GM12878 (cell line): ENCODE measurements at places on chromosomes 11 and 22. TPM values are rescaled to one million over a fixed set of nuclear protein-coding genes. Genes with fewer than 3 reads are reported as not detected.

Gene PKDREJ
- total RNA-seq: not detected in 2 replicates

Gene MFRP
- total RNA-seq: not detected in 2 replicates

Gene PHOX2A
- not detected in 2 replicates for total RNA-seq

Gene LRRC4C
- total RNA-seq: not detected in 2 replicates

- DNase-seq: no peak
- no peaks in the 10 kb centered on the region for H3K27me3 ChIP-seq
- H3K36me3 ChIP-seq: no peaks in the 10 kb centered on the region
- no peak overlapping the region for H3K27ac ChIP-seq
- no peak overlapping the region for H3K4me3 ChIP-seq
- H3K4me1 ChIP-seq: no peaks in the 10 kb centered on the region
Observed at GRCh38 chr11:129063118-129063517, 120.4 kb upstream of the TP53AIP1 start.

DNA sequence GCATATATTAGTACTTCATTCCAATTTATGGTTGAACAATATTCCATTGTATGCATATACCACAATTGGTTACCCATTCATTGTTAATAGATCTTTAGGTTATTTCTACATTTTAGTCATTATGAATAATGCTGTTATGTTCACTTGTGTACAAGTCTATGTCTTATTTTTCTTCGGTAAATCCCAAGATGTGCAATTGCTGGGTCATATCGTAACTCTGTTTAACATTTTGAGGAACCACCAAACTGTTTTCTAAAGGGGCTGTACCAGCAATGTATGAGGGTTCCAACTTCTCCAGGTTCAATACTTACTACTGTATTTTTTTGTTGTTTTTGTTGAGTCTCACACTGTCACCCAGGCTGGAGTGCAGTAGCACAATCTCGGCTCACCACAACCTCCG, 33.1 kb downstream of the NUP98 start:
- no peaks in the 10 kb centered on the region for H3K27me3 ChIP-seq
- H3K4me3 ChIP-seq: no peak overlapping the region
- H3K36me3 ChIP-seq: peaks cover 7% of the 10 kb centered on the region
- DNase-seq: no peak
- no peaks in the 10 kb centered on the region for H3K4me1 ChIP-seq
- H3K27ac ChIP-seq: no peak overlapping the region

DNA sequence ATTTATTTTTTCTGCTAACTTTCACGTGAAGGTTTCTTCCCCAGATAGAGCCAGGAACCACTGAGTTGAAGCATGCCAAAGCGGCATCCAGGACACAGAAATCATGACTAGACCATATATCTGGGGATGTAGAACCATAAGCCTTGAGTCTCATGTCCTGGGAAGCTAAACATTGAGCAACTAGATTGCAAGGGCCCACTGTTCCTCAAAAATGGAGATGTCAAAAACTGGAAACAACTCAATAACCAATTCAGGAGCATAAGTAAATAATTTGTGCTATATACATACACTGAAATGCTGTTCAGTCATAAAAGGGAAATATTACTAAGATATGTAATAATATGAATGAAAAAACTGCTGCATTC, 29.0 kb upstream of the CARD16 start:
- H3K27ac ChIP-seq: no peak overlapping the region
- no peak for DNase-seq
- H3K27me3 ChIP-seq: no peaks in the 10 kb centered on the region

DNA sequence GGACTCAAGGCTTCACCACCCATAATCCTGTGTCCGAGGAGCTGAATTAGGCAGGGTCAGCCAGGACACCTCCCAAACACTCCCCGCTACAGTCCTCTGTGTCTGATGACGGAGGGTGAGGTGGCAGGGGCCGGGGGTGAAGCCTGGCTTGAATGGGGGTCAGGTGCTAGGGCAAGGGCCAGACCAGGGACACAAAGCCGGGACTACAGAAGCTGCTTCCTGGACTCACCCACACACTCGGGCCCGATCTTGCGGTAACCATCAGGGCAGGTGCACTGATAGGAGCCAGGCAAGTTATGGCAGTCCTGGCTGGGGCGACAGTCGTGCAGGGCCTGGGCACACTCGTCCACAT, 2.3 kb downstream of the EFEMP2 start:
- no peak for DNase-seq
- H3K27me3 ChIP-seq: no peaks in the 10 kb centered on the region
- no peak overlapping the region for H3K4me3 ChIP-seq

DNA sequence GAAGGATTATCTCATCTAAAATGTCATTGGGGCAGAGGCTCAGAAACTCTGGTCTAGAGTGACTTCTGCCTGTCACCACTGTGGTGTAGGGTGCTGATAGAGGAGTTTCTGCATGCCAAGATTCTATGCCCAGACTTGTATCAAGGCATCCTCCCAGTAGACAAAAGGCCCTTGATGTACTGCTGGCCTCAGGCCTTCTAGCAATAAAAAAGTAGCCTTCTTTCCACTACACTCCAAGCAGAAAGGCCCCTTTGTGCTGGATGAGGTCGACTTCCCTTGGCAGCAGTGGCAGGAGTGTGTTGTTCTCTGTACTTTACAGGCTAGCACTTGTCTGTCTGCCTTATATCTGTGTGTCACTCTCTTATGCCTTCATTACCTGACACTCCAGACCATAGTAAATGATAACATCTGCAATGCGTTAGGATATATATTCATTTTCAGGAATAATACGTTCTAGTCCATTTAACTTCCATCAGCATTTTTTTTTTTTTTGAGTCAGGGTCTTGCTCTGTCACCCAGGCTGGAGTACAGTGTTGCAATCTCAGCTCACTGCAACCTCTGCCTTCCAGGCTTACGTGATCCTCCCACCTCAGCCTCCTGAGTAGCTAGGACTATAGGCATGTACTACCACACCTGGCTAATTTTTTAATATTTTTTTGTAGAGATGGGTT, 49.5 kb upstream of the RRM1 start:
- H3K27me3 ChIP-seq: no peaks in the 10 kb centered on the region
- no peak for DNase-seq
- H3K27ac ChIP-seq: no peak overlapping the region
- no peaks in the 10 kb centered on the region for H3K4me1 ChIP-seq

GRCh38 chr11:85279267-85279666, 347.9 kb downstream of the DLG2 start:
- no peak overlapping the region for H3K4me3 ChIP-seq
- H3K4me1 ChIP-seq: no peaks in the 10 kb centered on the region
- no peak overlapping the region for H3K27ac ChIP-seq
- no peaks in the 10 kb centered on the region for H3K36me3 ChIP-seq
- H3K27me3 ChIP-seq: no peaks in the 10 kb centered on the region

DNA sequence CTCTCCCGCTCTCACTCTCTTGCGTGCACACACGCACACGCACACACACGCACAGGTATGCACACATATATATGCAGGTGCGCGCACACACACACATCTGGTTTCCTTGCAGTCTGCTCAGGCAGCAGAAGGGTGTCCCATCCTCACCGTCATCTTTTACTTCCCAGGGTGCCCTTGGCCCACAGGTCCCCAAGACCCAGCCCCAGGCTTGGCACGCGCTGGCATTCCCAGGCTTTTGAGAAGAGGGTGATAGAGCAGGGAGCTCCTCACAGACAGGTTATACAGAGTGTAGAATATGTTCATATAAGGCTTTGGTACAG, 52.0 kb upstream of the SPATA19 start:
- DNase-seq: no peak
- no peak overlapping the region for H3K27ac ChIP-seq
- H3K27me3 ChIP-seq: no peaks in the 10 kb centered on the region
- peaks cover 21% of the 10 kb centered on the region for H3K4me1 ChIP-seq
